ENCODE measurements at places on chromosomes 4 and X.

- no peak for DNase-seq
Observed at GRCh38 chr4:148735432-148736155, 293.4 kb upstream of the NR3C2 start.

DNA sequence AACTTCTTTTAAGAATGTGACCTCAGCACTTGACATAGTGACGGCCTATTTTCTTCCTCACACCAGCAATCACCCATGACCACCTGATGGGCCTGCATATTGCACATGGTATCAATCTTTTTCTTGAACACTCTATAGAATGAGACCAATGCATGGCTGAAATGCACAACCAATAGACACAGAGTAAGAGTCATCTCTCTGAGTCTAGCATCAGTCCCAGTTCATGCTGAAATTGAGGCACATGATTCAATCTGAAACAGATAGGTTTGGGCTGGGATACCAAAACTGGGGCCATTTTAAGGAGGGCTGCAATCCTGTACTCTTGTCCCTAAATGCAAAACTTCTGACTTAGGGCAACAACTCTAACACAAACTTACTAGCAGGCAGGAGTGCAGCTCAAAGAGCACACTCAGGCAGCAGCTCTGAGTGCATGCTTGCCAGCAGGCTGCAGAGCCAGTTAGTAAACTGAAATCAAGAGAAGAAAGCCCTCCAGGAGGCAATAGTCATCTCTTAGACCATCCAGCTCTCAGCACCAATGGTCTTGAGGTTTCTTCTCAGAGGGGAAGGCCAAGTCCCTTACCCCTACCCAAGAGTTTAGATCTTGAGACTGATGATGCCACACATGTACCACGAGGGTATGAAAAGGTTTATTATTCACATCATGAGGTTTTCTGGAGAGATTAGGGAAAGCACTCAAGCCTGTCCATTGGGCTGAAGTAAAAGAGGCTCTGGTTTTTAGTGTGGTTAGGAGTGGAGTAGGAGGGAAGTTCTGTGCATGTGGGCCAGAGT, 24.7 kb upstream of the GPR101 start:
- DNase-seq, result no peak

DNA sequence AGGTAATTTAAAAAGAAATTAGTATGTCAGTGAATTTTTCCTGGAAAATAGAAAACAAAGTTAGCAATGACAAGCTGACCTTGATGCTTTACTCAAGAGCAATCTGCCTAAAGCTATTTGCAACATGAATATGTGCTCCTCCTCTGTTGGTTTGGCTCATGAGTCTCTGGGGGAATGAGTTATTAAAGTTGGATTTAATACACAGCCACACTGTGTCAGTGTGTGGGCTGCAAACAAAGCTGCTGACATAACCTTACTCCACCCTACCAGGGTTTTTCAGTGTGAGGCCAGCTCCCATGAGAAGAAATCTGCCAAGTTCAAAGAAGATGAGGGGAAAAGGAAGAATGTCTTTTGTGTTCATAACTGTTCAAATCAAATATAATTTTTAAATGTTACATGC, 280.5 kb downstream of the TLL1 start:
- no peak for DNase-seq

DNA sequence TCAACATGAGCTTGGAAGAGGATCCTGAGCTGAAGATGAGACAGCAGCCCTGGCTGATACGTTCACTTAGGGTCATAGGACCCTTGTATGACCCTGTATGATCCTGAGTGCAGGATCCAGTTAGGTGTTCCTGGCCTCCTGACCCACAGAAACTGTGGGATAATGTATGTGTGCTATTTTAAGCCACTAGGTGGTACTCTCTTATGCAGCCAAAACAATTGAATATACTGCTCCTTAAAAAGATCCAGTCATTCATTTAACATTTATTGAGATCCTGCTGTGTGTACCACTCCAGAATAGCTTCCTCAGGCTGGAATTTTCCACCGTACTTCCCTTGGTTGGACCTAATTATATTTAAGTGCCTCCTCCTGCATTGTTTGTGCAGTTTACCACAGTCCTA, 167.1 kb downstream of the AMELX start:
- DNase-seq, result no peak

DNA sequence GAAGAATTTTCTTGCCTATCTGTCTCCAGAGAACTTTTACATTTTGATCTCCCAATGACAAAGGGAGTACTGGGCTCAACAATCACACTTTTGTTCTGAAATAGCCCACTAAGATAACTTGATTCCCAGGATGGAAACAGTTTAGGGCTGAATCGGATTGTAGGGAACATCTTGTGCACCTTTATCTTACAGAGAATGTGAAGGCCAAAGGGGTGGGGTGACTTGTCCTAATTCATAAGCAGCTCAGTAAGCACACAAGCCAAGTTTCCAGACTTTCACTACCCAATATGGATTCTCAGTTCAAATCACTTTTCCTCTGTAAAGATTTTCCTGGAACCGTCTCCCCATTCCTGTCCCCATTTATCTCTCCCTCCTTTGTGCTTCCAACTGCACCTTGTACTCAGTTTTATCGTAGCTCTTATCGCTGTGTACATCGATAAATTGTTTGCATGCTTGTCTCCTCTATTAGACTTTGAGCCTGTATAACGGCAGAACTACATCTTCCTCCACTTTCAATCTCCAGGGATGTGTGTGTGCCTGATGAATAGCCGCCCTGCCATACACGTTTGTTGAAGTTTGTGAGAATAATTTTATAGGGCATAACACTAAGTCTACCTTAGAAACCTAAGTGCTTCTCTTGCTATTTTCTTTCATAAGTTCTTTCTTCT, 77.4 kb downstream of the MBNL3 start:
- no peak for DNase-seq

DNA sequence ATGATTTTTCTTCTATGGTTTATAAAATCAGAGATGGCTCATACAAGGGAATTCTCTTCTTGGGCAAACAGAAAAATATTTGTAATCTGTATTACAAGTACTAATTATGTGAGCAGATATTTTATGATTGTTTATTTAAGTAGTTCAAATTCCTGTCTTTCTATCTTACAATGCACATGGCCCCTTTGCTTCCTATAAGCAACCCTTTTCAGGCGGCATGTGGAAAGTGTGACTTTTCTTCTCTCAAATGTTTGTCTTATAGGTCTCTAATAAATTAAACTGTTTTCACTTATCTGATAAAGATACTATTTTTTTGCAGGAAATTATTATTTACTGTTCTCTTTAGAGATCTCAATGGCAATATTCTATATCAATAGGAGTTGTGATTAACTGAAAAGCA, 259.3 kb upstream of the MAGEB18 start:
- no peak for DNase-seq

- no peak for DNase-seq
Observed at GRCh38 chr4:52643785-52644244, 15.3 kb downstream of the USP46 start.

DNA sequence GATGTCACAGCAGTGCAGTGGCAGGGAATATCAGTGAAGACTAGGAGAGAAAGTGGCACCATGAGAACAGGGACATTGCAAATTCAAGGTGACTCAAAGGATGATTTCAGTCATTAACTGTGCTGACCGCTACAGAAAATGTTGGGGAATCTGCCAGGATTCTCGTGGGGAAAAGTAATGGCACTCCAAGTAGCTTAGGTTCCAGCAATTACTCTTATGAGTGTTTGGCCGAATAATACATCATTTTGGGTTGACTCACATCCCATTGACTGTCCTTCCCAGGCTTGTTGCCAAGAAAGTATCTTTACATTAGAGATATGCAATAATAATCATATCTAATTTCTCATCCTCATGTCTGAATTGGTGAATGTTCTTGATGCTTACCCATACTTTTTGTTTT, 1411.1 kb upstream of the PCDH7 start:
- DNase-seq, result no peak

DNA sequence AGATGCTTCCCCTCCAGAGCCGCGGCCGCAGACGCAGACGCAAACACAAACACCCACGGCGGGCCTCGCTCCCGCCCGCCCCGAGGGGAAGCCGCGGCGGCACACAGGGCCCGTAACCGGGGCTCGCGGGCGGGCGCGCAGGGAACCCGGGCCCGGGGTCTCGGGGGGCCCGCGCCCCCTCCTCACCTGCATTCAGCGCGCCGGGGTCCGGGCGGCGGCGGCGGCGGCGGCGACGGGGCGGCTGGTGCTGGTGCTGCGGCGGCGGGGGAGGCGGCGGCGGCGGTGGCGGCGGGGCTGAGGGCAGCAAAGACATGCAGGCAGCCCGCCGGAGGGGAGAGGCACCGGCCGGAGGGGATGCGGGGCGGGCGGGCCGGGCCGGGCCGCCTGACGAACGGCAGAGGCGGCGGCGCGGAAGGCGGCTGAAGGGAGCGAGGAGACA, 255 bp upstream of the CNOT6L start:
- DNase-seq, result no peak

DNA sequence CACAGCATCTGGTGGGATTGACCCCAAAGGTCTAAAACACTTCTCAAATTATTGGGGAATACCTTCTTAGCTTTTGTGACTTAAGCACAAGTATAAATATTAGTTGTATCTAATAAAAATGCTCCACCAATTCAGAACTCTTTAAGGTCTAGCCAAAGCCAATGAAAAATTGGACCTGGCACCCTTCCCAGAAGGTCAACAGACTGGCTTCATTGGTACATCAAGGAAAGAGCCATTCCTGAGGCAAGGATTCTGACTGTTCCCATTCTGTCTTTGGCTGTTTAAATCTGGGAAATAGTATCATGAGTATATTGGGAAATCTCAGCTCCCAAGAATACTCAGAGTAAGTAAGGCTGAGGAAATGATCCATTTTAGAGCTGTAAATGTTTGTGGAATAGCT, 153.0 kb upstream of the TRPC5 start:
- no peak for DNase-seq

DNA sequence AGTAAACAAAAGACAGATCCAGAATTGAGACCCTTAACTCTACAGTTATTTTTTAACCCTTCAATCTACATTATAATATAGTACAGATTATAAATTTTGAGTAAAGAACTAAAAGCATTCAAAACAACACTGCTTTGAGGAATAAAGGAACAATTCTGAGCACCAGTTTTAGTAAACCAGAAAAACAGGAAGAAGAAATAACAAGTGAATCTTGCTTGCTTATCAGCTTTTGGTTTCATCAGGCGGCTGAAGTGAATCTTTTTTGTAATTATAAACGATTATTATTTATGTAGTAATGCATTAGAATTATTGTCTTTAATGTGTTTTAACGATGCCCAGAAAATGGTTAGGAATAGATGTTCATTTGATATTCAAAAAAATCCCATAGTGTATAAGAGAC, 305.4 kb downstream of the ARAP2 start:
- no peak for DNase-seq

GRCh38 chr4:88646528-88647280, 50.9 kb downstream of the NAP1L5 start:
- DNase-seq, result no peak

DNA sequence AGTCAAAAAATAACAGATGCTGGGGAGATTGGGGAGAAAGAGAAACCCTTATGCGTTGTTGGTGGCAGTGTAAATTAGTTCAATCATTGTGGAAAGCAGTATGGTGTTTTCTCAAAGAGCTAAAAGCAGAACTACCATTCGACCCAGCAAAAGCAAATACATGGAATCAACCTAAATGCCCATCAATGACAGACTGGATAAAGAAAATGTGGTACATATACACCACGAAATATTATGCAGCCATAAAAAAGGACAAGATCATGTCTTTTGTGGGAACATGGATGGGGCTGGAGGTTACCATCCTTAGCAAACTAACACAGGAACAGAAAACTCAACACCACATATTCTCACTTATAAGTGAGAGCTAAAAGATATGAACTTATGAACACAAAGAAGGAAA, 188.9 kb downstream of the CAMK2D start:
- no peak for DNase-seq
